ENCODE measurements at places on chromosomes 6 and 20. TPM values are rescaled to one million over a fixed set of nuclear protein-coding genes. Genes with fewer than 3 reads are reported as not detected.

POPDC3 gene
- total RNA-seq, result 8.6 TPM

YIPF3 gene
- 132 TPM for total RNA-seq

SNAP25 gene
- 3.9 TPM for total RNA-seq

BPIFA1 gene
- total RNA-seq, result not detected

DNA sequence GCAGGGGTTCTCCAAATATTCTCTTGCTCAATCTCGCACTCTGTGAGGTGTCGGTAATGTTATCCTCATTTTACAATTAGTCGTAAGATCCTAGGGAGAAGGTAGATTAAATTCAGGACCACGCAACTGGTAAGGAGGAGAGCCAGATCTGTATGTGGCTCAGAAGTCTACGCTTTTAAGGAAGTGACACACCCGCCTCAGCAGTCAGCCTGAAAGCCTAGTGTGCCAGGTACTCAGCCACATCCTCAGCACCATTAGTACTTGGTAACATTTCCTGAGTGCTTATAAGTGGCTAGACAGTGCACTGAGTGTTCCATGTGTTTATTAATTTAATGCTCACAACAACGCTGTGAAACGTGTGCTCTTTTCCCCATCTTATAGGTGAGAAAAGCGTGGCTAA lies 63.7 kb downstream of the DHX35 start:
- no peak for DNase-seq

DNA sequence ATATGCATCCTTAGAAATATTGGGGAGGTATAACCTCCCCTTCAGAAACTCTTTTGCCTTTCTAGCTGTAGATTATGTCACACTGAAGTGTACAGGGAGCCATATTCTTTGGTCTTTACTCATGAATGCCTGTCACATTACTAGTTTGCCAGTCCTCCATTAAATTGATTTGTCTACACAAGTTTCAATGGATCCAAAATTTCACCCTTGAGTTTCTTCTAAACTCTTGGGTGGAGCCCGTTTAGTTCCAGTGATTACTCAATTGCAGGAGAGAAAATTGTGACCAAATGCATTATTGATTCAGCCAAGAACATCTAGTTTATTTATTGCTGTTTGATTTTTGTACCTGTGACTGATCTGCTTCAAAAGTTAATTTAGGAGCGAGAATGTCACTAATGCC lies 60.4 kb upstream of the TFB1M start:
- no peak for DNase-seq

DNA sequence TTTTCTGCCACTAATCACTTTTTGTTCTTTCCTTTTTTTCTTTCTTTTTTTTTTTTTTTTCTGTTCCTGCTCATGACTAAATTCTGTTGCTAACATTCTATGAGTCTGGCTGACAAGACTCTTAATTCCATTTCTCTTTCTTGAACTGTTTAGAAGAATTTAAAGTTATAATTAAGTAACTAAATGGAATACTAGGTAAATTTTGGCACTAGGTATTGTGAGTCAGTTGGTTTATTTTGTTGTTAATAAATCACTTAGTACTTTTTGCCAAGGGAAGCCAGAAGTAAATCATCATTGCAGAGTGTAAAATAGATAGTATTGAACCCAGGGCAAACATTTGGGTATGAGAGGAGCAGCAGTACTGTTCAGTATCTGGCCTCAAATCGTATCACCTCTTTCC lies 42.0 kb upstream of the PRDM1 start:
- DNase-seq, result no peak

- DNase-seq, result no peak
Observed at GRCh38 chr6:74925683-74926082, 280.2 kb downstream of the COL12A1 start.

GRCh38 chr6:149098700-149099276 lies 218.7 kb upstream of the TAB2 start:
- DNase-seq, result no peak

DNA sequence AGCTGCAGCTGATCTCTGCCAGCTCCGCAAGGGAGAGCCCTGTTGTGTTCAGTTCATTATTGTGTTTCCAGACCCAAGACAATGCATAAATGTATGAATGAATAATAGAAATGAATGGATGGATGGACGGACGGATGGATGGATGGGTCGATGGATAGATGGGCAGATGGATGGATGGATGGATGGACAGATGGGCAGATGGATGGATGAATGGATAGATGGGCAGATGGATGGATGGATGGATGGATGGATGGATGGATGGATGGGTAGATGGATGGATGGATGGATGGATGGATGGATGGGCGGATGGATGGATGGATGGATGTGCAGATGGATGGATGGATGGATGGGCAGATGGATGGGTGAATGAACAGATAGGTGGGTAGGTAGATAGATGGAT lies 16.7 kb upstream of the LSM14B start:
- DNase-seq, result no peak

All from astrocyte (in vitro differentiated cells and primary cell).